Stimulated activated CD4-positive, alpha-beta T cell treated with anti-CD3 and anti-CD28 coated beads, Interleukin-1b, Interleukin-23, amount 100 ng/mL, for 1 hour (primary cell): ENCODE measurements at places on chromosomes 1 and 21.
A peak's percentile ranks its signal among the peaks of the same experiment; 100 is the strongest.

GRCh38 chr1:243686159-243686558 lies 163.9 kb downstream of the AKT3 start:
- DNase-seq, result no peak

- no peak for DNase-seq
These were observed 38.7 kb downstream of the VTCN1 start for GRCh38 chr1:117171900-117172511.

DNA sequence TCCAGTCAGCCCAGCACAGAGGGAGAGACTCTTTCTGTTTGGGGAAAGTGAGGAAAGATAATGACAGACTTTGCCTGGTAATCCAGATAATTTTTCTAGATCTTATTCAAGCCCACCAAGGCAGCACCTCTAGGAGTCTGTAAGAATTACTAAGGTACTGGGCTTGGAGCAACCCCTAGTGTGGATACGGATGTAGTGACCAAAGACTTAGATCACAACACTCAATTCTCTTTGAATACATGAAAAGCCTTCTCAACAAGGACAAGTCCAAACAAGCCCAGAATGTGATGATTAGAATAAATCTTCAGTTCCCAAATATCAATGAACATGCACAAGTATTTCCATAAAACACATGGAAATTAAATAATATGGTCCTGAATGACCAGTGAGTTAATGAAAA lies 206.9 kb downstream of the MRPL39 start:
- no peak for DNase-seq

GRCh38 chr1:241352401-241352800 lies 4.6 kb downstream of the RGS7 start:
- DNase-seq, result no peak

DNA sequence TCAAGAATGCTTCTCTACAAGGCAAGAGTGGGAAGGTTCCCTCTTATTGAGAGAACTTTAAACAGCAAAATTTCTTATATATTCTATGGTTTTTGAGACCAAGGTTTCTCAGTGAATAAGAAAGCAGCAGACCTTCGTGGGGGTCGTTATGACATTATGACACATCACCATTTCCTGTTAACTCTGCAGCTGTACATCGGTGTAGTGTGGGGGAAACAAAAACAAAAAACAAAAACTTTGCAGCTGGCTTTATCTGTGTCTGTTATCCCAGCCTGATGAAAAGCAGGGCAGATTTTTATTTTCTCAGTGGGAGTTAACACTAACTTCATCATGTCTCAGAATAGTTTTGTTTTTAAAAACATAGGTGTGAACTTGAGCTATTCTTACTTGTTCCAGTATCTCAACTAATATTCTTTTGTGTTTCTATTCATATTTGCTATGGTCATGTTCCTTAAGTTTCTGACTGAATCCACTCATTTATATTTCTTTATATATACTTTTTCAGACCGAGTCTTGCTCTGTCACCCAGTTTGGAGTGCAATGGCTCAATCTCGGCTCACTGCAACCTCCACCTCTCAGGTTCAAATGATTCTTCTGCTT lies 2.1 kb downstream of the SDE2 start:
- DNase-seq, result no peak

GRCh38 chr1:52569449-52570210 lies 16.7 kb upstream of the TUT4 start:
- no peak for DNase-seq

- DNase-seq, result no peak
These were observed 1.1 kb downstream of the TOR1AIP1 start for GRCh38 chr1:179883040-179883744.

GRCh38 chr1:175383239-175383638 lies 190.7 kb upstream of the KIAA0040 start:
- DNase-seq, result no peak

GRCh38 chr1:203086992-203087763 lies 1.4 kb upstream of the MYOG start:
- DNase-seq, result no peak

- DNase-seq, result no peak
These were observed 6.3 kb downstream of the EXTL1 start for GRCh38 chr1:26027716-26028489.

- no peak for DNase-seq
These were observed 1.6 kb downstream of the EPS15 start for GRCh38 chr1:51517361-51518032.

GRCh38 chr1:241706257-241706656 lies 54.2 kb downstream of the WDR64 start:
- no peak for DNase-seq

- peak; percentile 71 for DNase-seq
These were observed 8.5 kb downstream of the FBXO2 start for GRCh38 chr1:11645670-11646265.

DNA sequence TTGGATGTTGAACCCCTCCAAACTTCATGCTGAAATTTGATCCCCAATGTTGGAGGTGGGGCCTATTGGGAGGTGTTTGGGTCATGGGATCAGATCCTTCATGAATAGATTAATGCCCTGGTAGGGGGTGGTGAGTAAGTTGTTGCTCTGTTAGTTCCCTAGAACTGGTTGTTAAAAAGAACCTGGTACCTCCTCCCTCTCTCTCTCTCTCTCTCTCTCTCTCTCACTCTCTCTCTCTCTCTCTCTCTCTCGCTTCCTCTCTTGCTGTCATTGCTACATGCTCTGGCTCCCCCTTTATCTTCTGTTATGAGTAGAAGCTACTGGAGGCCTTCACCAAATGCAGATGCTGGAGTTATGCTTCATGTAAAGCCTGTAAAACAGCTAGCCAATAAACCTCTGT lies 498.2 kb upstream of the NR5A2 start:
- DNase-seq, result no peak

DNA sequence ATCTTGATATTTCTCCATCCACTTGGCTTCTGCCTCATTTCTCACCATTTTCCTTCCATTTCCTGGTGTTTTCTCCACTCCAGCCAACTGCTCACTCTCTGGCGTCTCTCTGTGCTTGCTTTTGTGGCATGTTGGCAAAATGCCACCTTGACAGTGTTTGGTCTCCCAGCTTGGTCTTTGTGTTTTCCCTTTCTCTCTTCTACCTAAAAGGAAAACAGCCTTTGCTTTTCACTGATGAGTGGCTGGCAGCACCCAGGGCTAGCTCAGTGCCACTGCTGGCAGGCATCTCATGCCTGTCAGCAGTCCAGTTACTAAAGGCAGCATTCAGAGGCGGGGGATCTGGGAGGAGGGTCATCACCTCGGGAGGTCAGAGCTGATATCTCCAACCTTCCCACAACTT lies 55.3 kb upstream of the DSCAM start:
- no peak for DNase-seq

DNA sequence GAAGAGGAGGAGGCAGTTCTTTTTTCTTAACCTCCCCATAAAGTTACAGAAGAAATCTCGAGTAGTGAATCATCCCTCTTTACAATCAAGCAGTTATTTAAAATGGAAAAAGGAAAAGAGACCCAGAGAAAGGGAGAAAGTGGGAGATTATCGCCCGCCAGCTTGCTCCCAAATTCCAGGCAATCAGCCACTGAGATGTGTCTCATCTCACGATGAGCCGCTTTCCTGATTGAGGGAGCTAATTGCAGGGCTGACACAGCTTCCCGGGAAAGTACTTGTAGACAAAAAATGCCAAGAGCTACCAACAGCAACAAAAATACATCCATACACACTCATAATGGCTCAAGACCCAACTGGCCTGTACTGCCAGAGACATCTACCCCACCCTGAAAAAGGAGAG lies 191.6 kb upstream of the ZC3H12A start:
- DNase-seq, result no peak

GRCh38 chr1:56864430-56864829 lies 9.8 kb downstream of the C8A start:
- no peak for DNase-seq

DNA sequence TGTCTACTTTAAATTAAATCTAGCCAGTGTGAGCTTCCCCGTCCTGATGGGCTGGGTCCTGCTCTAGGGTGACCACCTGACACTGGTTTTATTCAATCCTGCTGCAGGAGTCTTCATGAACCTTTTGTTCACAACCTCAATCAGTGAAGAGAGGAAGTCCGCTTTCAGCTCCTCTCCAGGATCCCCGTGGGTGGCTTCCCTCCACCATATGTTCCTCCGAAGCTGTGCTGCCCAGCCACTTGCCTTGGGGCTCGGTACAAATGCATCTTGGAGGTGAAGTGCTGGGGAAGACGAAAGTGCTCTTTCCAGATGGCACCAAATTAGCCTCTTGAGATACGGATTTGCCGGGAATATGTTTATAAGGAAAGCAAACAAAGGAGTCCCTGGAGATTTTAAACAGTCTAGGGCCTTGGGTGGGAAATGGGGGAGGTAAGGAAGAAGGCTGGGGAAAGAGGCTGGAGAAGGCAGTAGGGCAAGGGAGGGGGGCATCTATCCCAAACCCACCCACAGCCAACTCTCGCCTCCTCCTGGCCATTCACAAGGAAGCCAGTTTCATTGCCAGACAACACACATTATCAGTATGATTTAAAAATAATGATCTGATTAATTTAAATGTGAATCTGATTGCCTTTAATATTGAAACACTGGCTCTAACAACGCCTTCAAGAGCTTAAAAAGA lies 430.8 kb downstream of the DISC1 start:
- DNase-seq, result no peak

DNA sequence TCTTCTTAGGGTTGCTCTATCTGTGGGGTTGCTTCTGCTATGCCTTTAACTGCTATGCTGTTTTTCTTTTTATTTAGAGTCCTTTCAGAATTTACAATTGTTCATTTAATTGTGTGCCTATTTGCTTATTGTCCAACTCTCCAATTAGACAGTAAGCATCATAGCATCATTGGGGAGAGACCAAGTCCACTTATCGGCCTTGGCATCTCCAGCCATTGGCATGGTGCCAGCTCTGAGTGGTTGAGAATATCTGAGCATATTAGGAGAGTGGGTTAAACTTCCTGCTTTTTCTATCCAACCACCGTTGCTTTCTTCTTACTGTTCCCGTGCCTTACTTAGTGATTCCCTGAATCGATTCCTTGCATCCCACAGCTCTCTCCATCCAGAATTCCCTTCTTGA lies 535.0 kb downstream of the AJAP1 start:
- DNase-seq, result no peak

- DNase-seq, result no peak
These were observed 3.1 kb downstream of the WNT4 start for GRCh38 chr1:22139817-22140216.

GRCh38 chr1:234731569-234732085 lies 121.6 kb upstream of the IRF2BP2 start:
- DNase-seq, result no peak

DNA sequence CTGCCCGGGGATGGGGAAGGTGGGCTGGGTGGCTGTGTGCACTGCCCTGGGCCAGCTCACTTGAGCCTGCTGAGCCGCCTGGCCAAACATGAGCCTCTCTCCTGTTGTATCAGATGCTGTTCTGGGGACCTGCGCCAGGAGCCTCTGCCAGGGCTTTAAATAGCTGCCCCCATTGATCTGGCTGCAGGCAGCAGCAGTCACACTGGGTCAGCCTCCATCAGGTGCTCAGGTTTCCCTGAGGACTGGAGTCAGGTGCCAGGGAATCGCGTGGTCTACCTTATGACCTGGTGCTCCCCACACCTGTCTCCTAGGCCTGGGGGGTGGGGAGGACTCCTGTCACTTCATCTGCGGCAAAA lies 700 bp upstream of the CCDC28B start:
- no peak for DNase-seq

- no peak for DNase-seq
These were observed 6.8 kb downstream of the C1orf198 start for GRCh38 chr1:230861489-230861888.

- no peak for DNase-seq
These were observed 11.0 kb downstream of the SLC2A5 start for GRCh38 chr1:9058465-9058864.

- DNase-seq, result no peak
These were observed 46.6 kb upstream of the RAB4A start for GRCh38 chr1:229224308-229224707.

DNA sequence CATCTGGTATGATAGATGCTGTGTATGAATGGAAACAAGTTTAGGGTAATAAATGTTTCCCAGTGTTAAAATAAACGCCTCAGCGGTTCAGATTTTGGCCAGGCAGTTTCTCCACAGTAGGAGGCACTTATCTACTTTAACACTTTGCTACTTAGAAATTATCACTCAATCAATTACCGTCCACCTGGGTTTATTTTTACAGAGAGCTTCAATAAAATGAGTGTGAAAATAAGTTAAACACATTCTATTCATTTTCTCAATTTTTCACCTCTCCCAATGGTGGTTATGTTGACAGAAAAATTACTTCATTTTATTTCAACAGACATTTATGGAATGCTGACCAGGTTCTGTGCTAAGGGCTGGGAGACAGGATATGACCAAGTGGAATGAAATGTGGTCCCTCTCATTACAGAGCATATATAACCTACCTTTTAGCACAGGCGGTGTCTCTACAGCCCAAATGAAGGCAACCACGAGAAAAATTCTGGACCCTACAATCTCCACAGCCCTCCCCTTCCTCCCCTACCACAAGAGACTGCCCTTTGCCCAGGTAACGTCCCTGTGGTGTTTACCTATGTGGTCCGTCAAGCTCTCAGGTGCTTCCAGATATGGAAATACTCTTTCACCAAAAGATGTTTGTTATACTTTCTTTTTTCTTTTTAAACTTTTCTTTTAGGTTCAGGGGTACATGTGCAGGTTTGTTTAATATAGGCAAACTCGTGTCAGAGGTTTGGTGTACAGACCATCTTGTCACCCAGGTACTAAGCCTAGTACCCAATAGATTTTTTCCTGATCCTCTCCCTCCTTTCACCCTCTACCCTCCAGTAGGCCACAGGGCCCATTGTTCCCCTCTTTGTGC lies 105.5 kb downstream of the HLCS start:
- no peak for DNase-seq

- DNase-seq, result no peak
These were observed 3.2 kb upstream of the TNFRSF8 start for GRCh38 chr1:12059722-12060464.

DNA sequence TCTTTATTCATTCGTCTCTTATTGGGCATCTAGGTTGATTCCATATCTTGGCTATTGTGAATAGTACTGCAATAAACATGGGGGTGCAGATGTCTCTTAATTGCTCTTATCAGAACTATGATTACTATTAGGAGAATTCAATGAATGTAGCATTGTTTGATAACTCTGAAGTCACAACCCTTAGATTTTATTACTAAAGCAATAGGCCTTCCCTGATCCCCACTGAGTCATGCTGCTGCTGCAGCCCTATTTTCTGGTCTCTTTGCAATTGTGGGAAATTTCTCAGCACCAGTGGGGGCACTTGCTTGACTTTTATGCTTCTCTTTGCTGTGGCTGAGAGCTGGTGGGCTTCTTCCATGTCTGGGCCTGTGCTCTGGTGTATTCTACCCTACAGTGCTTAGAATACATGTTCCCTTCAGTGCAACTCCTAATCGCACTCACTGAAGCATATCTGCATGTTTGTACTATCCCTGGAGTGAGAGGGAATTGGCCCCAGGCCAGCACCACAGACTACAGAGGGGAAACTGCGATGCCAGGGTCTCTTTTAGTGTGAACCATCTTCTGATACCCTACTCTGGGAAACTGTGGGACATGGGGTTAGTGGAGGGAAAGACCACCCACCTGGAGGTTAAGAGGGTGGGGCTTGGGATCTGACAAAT lies 52.2 kb upstream of the ROR1 start:
- no peak for DNase-seq

DNA sequence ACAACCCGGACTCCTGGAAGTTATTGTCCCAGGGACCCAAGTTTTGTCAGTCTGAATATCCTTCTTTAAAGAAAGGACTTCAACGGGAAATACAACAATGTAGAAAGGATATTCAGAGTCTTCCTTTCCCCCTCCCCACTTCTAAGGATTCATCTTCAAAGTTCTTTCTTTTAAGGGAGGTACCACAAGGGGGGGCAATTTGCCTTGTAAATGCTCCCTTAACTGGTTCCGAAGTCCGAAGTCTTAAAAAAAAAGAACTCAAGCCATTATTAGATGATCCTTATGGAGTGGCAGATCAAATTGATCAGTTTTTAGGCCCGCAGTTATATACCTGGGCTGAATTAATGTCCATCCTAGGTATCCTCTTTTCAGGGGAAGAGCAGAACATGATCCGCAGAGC lies 47.0 kb downstream of the SERINC2 start:
- DNase-seq, result no peak
